Stimulated activated CD8-positive, alpha-beta memory T cell treated with anti-CD3 and anti-CD28 coated beads, Interleukin-2, amount 100 ng/mL, for 1 hour (primary cell): ENCODE measurements at places on chromosomes 4 and X.

DNA sequence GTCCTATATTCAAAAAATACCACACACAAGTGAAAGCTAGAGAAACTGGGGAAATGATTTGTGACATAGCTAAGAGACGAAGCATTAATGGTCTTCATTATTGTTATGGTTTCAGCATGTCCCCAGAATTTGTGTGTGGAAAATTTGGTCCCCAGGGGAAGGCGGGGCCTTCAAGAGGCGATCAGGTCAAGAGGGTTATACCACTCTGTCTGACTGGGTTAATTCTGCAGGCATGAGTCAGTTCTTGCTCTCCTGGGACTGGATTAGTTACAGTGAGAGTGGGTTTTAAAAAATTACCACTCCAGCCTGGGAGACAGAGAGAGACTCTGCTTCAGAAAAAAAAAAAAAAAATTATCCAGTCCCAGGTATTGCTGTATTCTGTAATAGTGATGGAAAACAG lies 2.1 kb upstream of the MTNR1A start:
- DNase-seq, result no peak

DNA sequence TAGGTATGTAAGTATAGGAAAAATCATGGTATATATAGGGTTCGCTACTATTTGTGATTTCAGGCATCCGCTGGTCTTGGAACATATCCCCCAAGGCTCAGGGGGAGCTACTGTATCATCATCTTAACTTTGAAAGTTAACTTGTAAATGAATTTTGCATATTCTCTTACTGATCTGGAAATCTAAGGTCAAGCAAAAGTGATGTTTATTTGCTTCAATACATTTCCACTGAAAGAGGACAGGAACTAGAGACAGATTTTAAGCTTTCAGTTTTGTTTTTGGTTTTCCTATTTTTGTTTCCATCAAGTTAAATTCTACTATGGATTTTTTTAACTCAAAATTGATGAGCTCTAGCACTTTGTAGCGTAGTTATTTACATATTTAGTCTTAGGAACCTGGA lies 56.2 kb downstream of the NAF1 start:
- no peak for DNase-seq

GRCh38 chr4:84394386-84394785 lies 104.7 kb downstream of the NKX6-1 start:
- no peak for DNase-seq

- no peak for DNase-seq
These were observed 71.6 kb upstream of the TET2 start for GRCh38 chr4:105075045-105075444.

DNA sequence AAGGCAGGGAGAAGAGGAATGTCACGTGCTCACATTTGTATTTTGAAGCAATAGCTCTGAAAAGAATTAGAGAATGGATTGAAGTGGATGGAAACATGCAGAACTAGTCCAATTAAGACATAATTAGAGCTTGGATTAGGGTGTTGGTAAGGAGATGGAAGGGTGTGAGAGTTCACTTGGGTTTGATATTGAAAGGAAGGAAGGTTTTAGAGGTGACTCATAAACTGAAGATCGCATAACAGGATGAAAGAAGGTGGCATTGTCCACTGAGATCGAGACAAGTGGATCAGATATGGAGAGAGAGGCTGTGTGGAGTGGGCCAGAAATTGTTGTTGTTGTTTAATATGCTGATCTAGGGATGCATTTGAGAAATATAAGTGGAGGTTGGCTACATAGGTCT lies 244.0 kb upstream of the SMIM31 start:
- DNase-seq, result no peak
